ENCODE measurements at places on chromosomes 3 and 15.

DNA sequence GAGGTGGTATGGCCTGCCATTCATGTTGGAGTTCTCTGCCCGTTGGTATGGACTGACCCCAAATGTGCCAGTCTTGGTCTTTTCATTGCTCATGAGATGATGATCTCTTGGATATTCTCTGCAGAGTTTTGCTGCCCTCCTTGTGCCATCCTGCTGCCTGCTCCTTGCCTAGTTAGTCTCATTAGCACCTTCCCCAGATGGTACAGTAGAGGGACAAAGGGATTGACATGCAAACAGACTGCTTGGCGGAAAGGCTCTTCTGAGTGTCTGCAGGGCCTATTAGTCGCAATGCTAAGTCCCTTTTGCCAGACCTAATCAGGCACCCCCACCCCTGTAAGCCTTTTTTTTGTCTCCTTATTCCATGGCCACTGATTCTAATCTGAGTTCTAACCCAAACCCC is 90.6 kb downstream of the ARNT2 start:
- no peak for DNase-seq

- no peak for DNase-seq
Measured at GRCh38 chr3:37182816-37183215, 8.4 kb upstream of the LRRFIP2 start.

DNA sequence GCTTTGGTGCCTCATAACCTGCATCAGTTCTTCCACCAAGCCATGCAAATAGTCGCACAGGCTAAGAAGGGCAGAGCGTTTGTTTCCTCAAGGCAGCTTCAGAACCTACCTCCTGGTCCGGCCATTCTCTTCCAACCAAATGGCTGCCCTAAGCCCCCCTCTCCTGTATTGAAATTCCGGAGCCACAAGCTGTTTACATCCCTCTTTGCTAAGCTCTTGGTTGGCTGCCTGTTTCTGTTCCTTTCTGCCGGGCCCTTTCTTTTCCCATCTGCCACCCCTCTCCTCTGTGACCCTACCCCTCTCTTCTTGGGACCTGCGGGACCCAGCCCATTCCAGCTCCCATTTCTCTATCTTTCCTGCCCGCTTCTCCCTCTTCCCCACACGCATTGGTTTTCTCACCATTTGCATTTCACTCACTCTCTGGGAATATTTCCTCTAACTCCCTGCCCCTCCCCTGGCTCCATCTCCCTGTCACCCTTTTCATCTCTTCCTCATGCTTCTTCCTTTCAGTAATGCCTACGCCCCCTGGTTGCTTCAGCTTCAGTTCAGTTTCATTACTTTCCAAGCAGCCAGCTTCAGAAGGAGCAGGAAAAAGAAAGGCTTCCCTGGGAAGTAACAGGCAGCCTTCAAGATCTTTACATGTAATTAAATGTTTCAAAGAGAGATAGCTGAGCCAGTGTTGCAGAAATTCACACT is 113.5 kb downstream of the RAB11A start:
- no peak for DNase-seq

GRCh38 chr3:196624907-196625306 is 14.6 kb upstream of the NRROS start:
- no peak for DNase-seq

DNA sequence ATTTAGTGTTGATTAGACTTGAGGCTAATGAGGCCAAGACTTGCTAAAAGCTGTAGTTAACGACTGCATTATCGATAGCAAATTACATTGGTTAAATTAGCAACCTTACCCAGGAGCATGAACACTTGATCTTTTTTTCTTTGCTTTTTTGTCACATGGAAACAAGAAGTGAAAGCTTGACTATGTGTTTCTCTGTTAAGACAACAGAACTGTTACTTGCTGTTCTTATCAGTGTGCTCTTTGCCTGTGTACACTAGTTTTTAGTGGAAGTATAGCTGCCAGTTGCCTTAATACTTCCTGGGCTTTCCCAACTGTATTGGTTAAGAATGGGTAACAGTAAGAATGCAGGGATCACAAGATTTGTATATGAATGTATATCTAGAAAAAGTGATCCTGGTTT is 625.5 kb downstream of the NAALADL2 start:
- no peak for DNase-seq

- no peak for DNase-seq
Measured at GRCh38 chr15:71570736-71571135, 239.6 kb upstream of the NR2E3 start.

DNA sequence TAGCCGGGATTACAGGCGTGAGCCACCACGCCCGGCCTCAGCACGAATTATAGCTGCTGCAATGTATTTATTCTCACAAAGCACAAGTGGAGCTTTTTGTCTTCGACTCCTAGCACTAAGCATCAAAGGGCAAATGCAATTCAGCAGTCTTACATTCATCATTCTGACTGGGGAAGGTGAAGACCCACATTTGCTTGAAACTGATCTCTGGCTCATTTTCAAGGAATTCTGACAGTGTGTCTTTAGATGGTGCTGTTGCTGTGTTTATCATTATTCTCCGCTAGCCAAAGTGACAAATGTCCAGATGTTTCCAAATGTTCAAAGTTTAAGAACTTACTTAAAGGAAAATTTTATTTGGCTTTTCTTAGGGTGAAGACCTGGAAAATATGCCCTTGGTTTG is 55.9 kb downstream of the SGO1 start:
- no peak for DNase-seq

- DNase-seq, result no peak
Measured at GRCh38 chr3:181921220-181921619, 209.5 kb downstream of the SOX2 start.

- DNase-seq, result no peak
Measured at GRCh38 chr3:154701055-154701454, 271.1 kb upstream of the GPR149 start.

GRCh38 chr15:37149146-37149545 is 48.8 kb upstream of the MEIS2 start:
- no peak for DNase-seq

Measured in ecto neural progenitor cell (in vitro differentiated cells).